Liver (tissue), 10 donors: ENCODE measurements at places on chromosomes 16 and 17. TPM values are rescaled to one million over a fixed set of nuclear protein-coding genes. Genes with fewer than 3 reads are reported as not detected.

DNA sequence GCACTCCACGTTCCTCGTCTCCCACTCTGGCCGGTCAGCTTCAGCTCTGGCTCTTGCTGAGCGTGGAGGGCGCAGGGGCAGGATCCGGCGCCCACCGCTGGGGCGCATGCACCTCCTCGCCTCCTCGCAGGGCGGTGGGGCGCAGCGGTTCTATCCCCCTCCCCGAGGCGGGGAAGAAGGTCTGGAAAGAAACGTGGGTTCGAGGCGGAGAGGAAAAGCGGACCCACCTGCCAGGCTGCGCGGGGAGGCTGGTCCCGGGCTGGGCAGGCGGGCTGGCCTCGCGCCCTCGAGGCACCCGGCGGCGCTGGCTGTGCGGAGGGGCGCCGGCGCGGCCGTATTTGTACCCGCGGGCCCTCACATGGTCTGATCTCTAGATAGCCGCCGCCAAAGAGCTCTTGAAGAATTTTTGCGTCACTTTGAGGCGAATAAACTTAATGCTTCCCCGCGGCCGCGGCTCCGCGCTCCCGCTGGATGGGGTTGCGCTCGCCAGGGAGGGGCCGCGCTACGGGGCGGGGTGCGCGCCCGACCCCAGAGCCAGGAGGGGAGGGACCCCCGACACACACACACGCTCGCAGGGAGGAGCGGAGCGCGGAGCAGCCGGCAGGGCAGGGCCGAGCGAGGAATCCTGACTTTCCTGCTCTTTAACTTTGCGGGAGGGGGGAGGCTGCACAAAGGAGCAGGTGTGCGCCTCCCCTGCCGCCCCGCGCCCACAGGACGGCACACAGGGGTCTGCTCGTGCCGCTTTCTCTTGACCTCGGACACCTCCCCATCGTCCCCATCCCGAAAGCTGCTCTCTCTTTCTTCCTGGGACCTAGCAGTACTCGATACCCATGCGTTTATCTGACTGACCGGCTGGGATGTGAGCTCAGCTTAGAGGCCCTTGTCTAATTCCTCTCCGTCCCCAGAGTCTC, at the start of gene SLC6A4:
TSS of gene SLC6A4 (minus strand) at position 312 of the 911 bp plus-strand sequence. CDS start 13,739 bp downstream, outside the sequence.
- no peak for DNase-seq

Gene C17orf78
- total RNA-seq: not detected

- DNase-seq: no peak
Measured at GRCh38 chr17:7217113-7217987, 2.3 kb downstream of the DLG4 start.

DNA sequence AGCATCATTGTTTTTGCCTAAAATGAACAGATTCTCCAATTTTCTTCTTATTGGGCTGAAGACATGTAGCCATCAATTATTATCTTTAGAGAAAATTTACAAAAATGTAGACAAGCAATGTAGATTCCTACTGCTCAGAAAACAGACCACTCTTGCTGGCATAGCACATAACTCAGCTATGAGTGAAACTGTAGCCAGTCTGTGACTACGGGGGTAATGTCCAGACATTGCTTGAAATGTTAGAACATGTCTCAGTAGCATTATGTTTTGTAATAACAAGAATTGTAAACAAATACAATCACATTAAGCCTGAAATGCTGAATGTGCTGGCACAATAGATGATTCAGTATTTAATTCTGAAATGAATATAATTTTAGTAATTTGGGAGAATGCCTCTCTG, 265.7 kb upstream of the KCNJ16 start:
- no peak for DNase-seq

GRCh38 chr17:66411520-66411919, 109.1 kb downstream of the PRKCA start:
- DNase-seq: no peak

Gene KRTAP9-4
- not detected for total RNA-seq

GRCh38 chr16:51807551-51807950, 656.5 kb upstream of the SALL1 start:
- no peak for DNase-seq

DNA sequence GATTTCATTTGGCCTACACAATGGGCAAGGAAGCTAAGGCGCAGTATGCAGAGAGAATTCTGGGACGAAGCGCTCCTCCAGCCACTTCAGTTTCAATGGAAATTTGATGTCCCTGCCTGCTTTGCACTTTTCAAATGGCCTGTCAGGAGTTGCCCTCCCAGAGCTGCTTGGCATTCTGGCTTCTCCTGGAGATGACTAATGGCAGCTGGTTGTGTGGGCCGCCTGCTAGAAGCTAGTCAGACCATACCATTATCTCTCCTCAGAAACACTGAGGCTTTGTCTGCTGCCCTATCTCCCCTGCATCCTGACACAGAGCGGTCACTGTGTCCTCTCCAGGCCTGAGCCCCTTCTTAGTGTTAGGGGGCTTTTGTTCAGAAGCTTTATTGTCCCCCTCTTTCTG, 180.1 kb downstream of the SPECC1 start:
- DNase-seq: no peak

DNA sequence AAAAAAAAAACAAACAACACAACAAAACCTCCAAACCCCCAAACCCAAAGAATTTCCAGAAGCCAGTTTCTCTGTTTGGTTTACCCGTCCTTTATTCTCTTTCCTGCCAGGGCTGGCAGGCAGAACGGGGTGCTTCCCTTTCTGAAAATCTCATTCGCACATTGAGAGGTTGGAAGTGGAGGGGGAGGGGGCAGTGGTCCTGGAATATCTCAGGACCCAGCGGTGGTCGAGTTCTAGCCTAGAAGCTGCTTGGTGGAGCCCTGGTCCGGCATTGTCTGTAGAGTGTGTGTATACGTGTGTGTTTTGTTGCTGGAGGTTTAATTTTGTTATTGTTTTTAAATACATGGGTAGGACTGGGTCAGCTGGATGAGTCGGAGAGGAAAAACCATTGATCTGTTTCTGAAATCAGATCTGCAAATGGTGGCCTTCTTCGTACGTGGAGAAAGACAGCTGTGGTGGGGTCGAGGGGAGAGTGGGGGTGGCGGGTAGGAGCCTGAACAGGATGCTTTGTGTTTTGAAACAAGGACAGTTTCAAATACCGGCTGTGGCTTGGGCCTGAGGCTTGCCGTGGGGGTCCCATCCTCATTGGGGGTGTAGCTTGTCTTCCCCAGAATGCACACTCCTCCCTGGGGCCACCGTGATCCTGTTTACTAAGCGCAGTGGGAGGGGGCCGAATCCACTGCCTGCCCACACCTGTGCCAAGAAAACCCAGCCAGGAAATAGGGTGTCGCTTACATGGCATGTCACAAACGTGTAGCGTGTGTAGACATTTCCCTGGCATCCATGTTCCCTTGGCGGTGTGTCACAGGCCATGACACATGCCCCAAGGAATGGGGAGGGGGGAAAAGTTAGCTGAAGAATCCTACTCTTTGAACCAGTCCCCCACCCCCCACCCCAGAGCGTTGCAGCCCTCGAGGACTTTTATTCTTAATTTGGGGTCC, 1.6 kb downstream of the CMIP start:
- DNase-seq: no peak
